T-cell (primary cell): ENCODE measurements at places on chromosomes 5 and 9. TPM values are rescaled to one million over a fixed set of nuclear protein-coding genes. Genes with fewer than 3 reads are reported as not detected.

DNA sequence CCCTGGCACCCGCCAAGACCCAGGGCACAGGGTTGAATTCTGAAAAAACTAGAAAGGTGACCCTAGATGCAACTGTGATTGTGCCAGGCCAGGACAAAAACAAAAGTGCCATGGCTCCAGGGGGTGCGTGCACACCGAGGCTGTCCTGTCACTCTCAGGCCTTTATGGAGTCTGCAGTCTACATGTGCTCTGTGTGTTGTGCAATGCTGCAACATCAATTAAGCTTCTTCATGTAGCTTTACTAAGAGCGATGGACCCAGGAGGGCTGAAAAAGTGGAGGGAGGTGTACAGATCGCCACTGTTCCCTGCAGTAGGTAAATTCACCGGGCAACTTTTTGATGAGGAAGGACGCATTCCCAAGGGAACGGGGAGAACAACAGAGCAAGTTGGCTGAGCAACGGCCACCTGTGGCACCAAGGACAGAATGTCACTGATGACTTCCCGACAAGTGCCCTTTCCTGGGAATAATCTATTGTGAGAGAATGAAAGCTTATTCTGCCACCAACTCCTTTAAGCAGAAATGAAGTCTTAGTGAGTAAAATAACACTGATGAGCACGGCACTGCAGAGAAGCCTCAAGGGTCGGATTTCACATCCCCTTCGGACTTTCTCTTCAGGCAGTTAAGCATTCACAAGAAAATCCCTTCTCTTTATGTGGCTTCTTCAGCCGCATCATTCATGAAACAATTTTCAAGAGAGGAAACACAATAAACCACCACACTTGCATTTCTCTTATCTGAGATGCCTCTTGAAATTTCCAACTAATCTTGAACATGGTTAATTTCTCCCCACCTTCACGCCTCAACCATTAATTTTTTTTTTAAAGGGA is 149.6 kb downstream of the DROSHA start:
- H3K27ac ChIP-seq: no peak overlapping the region
- no peaks in the 10 kb centered on the region for H3K4me1 ChIP-seq
- H3K36me3 ChIP-seq: no peaks in the 10 kb centered on the region
- H3K27me3 ChIP-seq: peaks cover 12% of the 10 kb centered on the region
- DNase-seq: no peak
- H3K4me3 ChIP-seq: no peak overlapping the region

The FBN2 gene
- total RNA-seq: 0.32 TPM

The RGP1 gene
- 20.6 TPM for total RNA-seq

GRCh38 chr5:60822285-60822556 is 21.8 kb downstream of the ELOVL7 start:
- no peaks in the 10 kb centered on the region for H3K27me3 ChIP-seq
- H3K36me3 ChIP-seq: no peaks in the 10 kb centered on the region
- DNase-seq: no peak
- no peak overlapping the region for H3K27ac ChIP-seq
- no peak overlapping the region for H3K4me3 ChIP-seq

The IFNA21 gene
- total RNA-seq: not detected

The TERT gene
- 0.33 TPM for total RNA-seq

- H3K4me3 ChIP-seq: no peak overlapping the region
- no peaks in the 10 kb centered on the region for H3K27me3 ChIP-seq
- DNase-seq: no peak
- H3K27ac ChIP-seq: peak overlapping the region; percentile 16
Measured at GRCh38 chr9:76403352-76403751, 9.1 kb upstream of the RFK start.

DNA sequence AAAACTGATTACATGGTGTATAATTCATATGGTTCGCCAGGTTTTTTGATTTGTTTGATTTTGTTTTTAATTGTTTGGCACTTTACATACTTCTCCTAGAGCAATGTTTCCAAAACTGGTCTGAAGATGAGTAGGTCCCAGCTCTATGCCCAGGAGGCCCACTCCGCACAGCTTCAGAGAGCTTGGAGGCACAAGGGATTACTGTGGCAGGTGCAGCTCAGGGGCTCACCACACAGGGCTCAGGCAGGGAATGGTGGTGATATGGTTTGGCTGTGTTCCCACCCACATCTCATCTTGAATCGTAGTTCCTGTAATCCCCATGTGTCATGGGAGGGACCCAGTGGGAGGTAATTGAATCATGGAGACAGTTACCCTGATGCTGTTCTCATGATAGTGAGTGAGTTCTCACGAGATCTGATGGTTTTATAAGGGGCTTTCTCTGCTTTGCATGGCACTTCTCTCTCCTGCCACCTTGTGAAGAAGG is 296.6 kb downstream of the MED10 start:
- no peak overlapping the region for H3K27ac ChIP-seq
- no peaks in the 10 kb centered on the region for H3K36me3 ChIP-seq
- H3K4me1 ChIP-seq: no peaks in the 10 kb centered on the region
- no peaks in the 10 kb centered on the region for H3K27me3 ChIP-seq
- no peak for DNase-seq

- H3K27ac ChIP-seq: peak within 1 kb of the TSS; percentile 79
- no peaks in the 10 kb centered on the region for H3K27me3 ChIP-seq
- H3K36me3 ChIP-seq: no peaks in the 10 kb centered on the region
- no peak within 1 kb of the TSS for H3K4me3 ChIP-seq
- peaks cover 12% of the 10 kb centered on the region for H3K4me1 ChIP-seq
Measured at GRCh38 chr9:97938081-97938644, at the start of gene HEMGN. HEMGN (minus strand) TSS chr9:97938172; CDS start chr9:97938136, 36 bp downstream.

- DNase-seq: no peak
- no peak overlapping the region for H3K4me3 ChIP-seq
- H3K27ac ChIP-seq: no peak overlapping the region
- H3K36me3 ChIP-seq: no peaks in the 10 kb centered on the region
- no peaks in the 10 kb centered on the region for H3K27me3 ChIP-seq
Measured at GRCh38 chr9:69925452-69925851, 104.8 kb downstream of the CFAP95 start.

- H3K36me3 ChIP-seq: no peaks in the 10 kb centered on the region
- H3K4me3 ChIP-seq: no peak overlapping the region
- no peak overlapping the region for H3K27ac ChIP-seq
Measured at GRCh38 chr9:70192707-70193106, 66.1 kb upstream of the SMC5 start.

The OR5C1 gene
- not detected for total RNA-seq

GRCh38 chr9:36609306-36609705 is 36.6 kb downstream of the MELK start:
- H3K4me3 ChIP-seq: no peak overlapping the region
- no peaks in the 10 kb centered on the region for H3K36me3 ChIP-seq
- no peaks in the 10 kb centered on the region for H3K27me3 ChIP-seq
- H3K27ac ChIP-seq: no peak overlapping the region
- no peak for DNase-seq

The CEP72 gene
- 25.8 TPM for total RNA-seq

GRCh38 chr5:132103332-132103951 is 29.9 kb downstream of the CSF2 start:
- DNase-seq: peak; percentile 64
- H3K36me3 ChIP-seq: no peaks in the 10 kb centered on the region
- H3K4me1 ChIP-seq: peaks cover 66% of the 10 kb centered on the region
- H3K27ac ChIP-seq: peak overlapping the region; percentile 93
- H3K4me3 ChIP-seq: no peak overlapping the region

GRCh38 chr9:129702589-129703520 is 37.4 kb downstream of the PRRX2 start:
- H3K4me1 ChIP-seq: peaks cover 4% of the 10 kb centered on the region
- H3K27me3 ChIP-seq: peaks cover 2% of the 10 kb centered on the region
- no peaks in the 10 kb centered on the region for H3K36me3 ChIP-seq

- H3K4me3 ChIP-seq: no peak overlapping the region
- H3K27me3 ChIP-seq: no peaks in the 10 kb centered on the region
- H3K27ac ChIP-seq: no peak overlapping the region
- H3K36me3 ChIP-seq: peaks cover 18% of the 10 kb centered on the region
- no peaks in the 10 kb centered on the region for H3K4me1 ChIP-seq
Measured at GRCh38 chr5:132695956-132696355, 22.2 kb downstream of the IL4 start.

DNA sequence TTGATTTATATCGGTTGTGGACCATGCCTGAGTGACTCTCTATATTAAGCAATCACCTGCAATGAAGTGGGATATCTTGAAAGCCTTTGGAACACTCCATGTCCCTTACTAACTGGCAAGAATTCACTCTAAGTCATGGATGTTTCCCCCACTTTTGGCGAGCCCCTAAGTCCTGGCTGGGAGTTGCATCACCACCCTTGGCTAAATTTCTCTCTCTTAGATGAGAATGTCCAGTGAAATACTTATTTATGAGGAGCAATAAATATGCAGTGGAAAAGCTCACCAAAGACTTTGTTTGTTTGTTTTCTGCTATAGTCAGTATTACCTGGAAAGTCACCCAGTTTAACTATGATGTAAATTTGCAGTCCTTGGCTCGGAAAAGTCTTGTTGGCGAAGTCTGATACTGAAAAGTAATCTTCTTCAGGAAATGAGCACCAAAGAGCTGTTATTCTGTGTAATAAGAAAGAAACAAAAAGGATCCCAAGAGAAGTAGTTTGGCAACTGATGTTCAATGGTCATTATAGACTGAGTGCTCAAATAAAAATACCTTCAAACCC is 333.8 kb downstream of the DMRT2 start:
- DNase-seq: no peak
- no peak overlapping the region for H3K27ac ChIP-seq
- no peaks in the 10 kb centered on the region for H3K4me1 ChIP-seq
- no peak overlapping the region for H3K4me3 ChIP-seq
- no peaks in the 10 kb centered on the region for H3K36me3 ChIP-seq

- no peaks in the 10 kb centered on the region for H3K36me3 ChIP-seq
- H3K4me3 ChIP-seq: no peak overlapping the region
- no peaks in the 10 kb centered on the region for H3K4me1 ChIP-seq
- no peak for DNase-seq
- H3K27ac ChIP-seq: no peak overlapping the region
- H3K27me3 ChIP-seq: no peaks in the 10 kb centered on the region
Measured at GRCh38 chr5:80355686-80356085, 35.9 kb downstream of the SPZ1 start.

- H3K27ac ChIP-seq: no peak overlapping the region
- no peaks in the 10 kb centered on the region for H3K27me3 ChIP-seq
- no peaks in the 10 kb centered on the region for H3K4me1 ChIP-seq
- DNase-seq: no peak
- no peak overlapping the region for H3K4me3 ChIP-seq
Measured at GRCh38 chr9:36623280-36623679, 50.6 kb downstream of the MELK start.

The FGF1 gene
- not detected for total RNA-seq

DNA sequence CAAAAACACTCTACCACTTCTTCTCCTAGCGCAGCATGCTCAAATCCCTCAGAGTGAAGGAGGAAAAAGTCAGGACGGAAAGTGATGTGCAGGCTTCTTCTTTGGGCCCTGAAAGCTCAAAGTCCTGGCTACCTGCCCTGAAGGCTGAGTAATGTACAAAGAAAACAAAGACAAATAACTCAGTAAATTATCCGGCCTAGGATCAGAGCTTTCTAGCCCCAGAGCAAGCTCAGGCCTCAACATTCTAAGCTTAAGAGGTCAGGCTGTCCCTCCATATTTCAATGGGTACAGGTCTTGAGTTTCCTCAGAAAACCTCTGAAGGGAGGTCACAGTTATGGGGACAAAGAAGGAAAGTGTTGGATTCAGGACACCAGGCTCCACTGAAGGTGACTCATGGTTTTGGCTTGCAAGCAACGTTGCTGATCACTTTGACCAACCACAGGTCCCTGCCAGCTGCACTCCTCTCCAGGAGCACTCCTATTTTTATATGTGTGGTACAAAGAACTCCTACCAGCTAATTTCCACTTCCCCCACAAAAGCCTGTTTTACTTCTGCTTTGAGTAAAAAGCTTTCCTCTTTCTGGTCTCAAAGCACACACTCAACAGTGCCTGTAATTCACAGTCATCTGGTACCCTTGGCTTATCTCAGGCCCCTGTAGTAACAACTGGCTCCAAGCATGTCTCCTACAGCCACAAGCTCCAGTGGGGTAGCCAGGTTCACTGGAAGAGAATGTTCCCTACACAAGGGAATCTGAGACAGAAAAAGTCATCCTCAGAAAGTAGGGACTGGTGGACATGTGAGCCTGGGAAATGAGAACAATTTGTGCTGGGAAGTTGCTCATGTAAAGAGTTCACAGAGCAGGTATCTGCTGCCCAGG is 115.7 kb downstream of the UGCG start:
- H3K4me3 ChIP-seq: no peak overlapping the region
- H3K27ac ChIP-seq: no peak overlapping the region
- peaks cover 3% of the 10 kb centered on the region for H3K4me1 ChIP-seq
- no peak for DNase-seq
- H3K36me3 ChIP-seq: no peaks in the 10 kb centered on the region

- H3K4me1 ChIP-seq: no peaks in the 10 kb centered on the region
- H3K27ac ChIP-seq: no peak overlapping the region
- DNase-seq: no peak
- H3K36me3 ChIP-seq: no peaks in the 10 kb centered on the region
- no peak overlapping the region for H3K4me3 ChIP-seq
Measured at GRCh38 chr5:24737163-24737562, 92.4 kb upstream of the CDH10 start.

GRCh38 chr9:33447799-33448553 is 583 bp upstream of the AQP3 start:
- peaks cover 16% of the 10 kb centered on the region for H3K36me3 ChIP-seq
- peak overlapping the region; percentile 57 for H3K27ac ChIP-seq

DNA sequence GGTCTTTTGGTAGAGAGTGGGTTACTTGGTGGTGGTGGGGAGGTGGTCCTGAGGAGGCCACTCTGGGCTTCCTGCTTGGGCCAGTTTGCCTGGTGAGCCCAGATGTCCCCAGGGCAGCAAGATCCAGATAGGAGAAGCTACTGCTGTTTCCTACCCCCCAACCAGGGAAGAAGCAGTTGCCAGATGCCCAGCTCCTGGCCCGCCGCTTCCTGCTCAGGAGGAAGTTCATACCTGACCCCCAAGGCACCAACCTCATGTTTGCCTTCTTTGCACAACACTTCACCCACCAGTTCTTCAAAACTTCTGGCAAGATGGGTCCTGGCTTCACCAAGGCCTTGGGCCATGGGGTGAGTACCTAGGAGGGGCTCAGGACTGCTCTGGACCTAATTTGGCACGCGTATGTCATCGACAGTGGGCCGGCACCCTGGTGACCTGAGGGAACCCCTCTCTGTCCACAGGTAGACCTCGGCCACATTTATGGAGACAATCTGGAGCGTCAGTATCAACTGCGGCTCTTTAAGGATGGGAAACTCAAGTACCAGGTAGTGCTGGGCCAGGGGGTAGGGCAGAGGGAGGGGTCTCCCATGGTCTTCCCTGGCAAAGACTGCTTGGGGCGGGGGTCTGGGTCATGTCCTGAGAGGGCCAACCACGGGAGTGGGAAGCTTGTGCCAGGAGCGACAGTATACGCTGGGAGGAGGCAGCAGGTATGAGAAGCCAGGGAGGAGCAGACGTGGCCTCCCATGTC is 10.6 kb downstream of the PTGS1 start:
- H3K27ac ChIP-seq: no peak overlapping the region
- H3K27me3 ChIP-seq: no peaks in the 10 kb centered on the region
- no peak for DNase-seq
- no peak overlapping the region for H3K4me3 ChIP-seq
- no peaks in the 10 kb centered on the region for H3K4me1 ChIP-seq

GRCh38 chr5:72364171-72364570 is 44.0 kb downstream of the PTCD2 start:
- DNase-seq: no peak
- H3K4me3 ChIP-seq: no peak overlapping the region
- no peaks in the 10 kb centered on the region for H3K27me3 ChIP-seq
- H3K27ac ChIP-seq: no peak overlapping the region
- H3K4me1 ChIP-seq: no peaks in the 10 kb centered on the region

The SETD9 gene
- total RNA-seq: 0.73 TPM
